ENCODE measurements at places on chromosomes 2 and 18.
A peak's percentile ranks its signal among the peaks of the same experiment; 100 is the strongest.

DNA sequence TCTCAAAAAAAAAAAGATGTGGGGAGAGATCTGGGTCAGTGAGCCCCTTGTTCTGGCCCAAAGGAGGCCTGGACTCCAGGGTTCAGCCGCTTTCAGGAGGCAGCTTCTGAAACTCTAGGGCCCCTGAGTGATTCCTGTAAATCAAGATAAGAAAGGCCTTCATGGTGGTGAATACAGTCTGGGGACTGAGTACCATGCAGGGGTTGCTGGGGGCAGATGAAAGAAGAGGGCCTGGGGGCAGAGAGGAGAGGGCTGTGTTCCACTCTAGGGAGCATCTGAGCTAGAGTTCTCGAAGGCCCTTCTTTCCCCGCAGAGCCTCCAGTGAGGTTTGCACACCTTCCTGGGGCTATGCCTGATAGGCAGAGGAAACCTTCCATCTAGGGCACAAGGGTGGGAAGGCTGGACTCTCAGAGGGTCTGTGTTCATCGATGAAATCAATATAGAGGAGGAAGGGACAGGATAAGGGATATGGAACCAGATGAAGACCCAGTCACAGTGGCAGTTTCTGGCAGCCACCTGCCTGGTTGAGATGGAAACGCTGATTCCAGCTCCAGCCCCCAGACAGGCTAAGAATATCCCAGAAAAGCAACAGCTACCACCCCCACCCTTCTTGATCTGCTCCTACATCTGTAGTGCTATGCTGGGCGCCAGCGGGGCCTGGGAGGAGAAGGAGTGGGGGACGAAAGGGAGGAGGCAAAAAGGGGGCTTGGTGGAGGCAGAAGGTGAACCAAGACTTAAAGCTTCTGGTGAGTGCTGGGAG, 4.7 kb upstream of the CDK5R2 start:
- DNase-seq = no peak

DNA sequence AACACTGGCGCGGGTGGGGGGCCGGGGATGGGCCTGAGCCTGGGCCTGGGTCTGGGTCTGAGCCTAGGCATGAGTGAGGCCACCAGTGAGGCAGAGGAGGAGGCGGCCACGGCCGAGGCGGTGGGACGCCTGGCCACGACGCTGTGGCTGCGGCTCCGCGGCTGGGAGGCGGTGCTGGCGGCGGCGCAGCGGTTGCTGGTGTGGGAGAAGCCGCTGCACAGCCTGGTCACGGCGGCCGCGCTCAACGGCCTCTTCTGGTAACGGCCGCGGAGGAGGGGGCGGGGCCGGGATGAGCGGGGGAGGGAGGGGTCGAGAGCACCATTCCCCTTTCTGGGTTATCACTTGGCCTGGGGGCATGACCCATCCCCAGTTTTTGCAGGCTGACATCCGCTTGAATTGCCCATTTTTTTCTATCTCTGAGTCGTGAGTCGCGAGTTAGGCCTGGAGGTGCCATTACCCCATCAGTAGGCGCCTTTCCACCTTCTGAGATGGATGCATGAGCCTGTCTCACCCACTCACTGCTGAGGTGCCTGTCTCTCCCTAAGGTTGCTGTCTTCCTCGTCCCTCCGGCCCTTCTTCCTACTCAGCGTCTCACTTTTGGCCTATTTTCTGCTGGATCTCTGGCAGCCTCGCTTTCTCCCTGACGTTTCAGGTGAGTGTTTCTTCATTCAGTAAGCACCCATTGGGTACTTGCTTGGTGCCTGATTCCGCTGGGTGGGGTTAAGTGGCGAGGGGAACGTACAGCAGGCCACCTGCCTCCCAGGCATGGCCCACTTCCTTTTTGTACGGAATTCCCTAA, 501 bp downstream of the RETREG2 start:
- peak; percentile 57 for DNase-seq

GRCh38 chr2:115194623-115195022, 752.2 kb downstream of the DPP10 start:
- no peak for DNase-seq

DNA sequence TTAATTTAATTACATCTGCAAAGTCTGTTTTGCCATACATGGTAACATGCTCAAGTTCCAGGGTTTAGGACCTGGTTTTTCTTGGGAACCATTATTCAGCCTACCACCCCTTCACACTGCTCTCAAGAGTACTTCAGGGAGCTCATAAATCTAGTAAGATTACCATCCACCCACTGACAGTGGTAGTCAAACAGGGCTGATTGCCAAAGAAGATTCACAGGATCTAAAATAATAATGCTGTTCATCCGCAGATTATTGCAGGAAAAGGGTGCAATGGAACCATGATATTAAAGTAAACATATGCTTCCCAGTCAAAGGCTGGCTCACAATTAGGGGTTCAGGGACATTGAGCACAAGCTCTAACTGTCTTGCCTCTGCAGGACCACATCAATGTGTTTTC, 148.0 kb upstream of the CYRIA start:
- DNase-seq = no peak

GRCh38 chr2:171963198-171963597, 36.6 kb upstream of the METAP1D start:
- DNase-seq = peak; percentile 20

DNA sequence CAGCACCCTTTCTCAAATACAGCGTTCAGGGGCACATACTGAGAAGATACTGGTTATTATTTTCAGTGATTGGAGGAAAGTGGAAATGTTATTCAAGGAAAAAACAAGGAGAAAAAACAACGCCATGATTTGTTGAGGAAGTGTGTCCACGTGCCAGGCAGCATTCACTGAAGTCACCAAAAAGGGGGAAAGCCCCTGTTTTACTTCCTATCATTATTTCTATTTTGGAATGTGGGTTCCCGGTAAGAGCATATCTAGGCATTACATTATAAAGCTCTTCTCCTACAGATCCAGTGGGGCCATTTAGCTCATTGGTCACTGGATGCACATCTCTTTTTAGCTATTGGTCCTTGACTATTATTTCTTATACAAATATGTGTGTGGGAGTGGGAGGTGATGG, 518.7 kb downstream of the TXNL1 start:
- no peak for DNase-seq

- peak; percentile 13 for DNase-seq
These were observed 311.2 kb downstream of the LPIN1 start for GRCh38 chr2:12057436-12058166.

DNA sequence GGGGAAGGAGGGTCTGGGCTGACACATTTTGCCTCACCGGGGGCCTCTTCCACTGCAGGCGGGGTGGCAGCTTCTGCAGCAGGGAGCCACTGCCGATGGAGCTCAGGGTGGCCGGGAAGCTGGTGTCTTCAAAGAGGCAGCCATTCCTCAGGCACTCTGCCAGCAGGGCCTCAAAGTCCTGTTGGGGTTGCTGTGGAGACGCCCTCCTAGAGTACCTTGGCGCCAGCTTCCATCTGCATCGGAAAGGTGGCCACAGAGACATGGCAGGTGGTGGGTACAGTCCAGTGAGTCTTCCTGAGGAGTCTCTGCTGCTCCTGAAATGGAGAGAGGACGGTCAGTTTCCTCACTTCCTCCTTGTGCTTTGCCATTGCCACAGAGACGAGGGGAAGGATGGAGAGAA, 12.1 kb downstream of the CAPN14 start:
- DNase-seq = no peak

- DNase-seq = peak; percentile 28
These were observed 33.4 kb downstream of the MYCN start for GRCh38 chr2:15973481-15974401.

GRCh38 chr2:238569507-238570195, 142.9 kb downstream of the ASB1 start:
- DNase-seq = no peak
